A549 treated with ZK216348 at 1 μM for 4 hours (cell line): ENCODE measurements at places on chromosomes 4 and X. TPM values are rescaled to one million over a fixed set of nuclear protein-coding genes. Genes with fewer than 3 reads are reported as not detected.

PNCK gene
- total RNA-seq: 0.29 to 0.48 TPM (median 0.36 TPM) in 3 of 5 replicates, not detected in the others

NEIL3 gene
- total RNA-seq: 9.8 to 12.1 TPM (median 10.9 TPM) in 5 replicates

RIPPLY1 gene
- not detected in 5 replicates for total RNA-seq

HMGB3 gene
- total RNA-seq: 122 to 224 TPM (median 130 TPM) in 5 replicates

H2BW2 gene
- total RNA-seq: not detected in 5 replicates

DAPP1 gene
- not detected in 5 replicates for total RNA-seq

C4orf50 gene
- total RNA-seq: not detected in 5 replicates

ADH4 gene
- total RNA-seq: not detected in 5 replicates

CFAP99 gene
- total RNA-seq: 0.19 to 0.51 TPM in 2 of 5 replicates, not detected in the others

DCUN1D4 gene
- 14.3 to 26.2 TPM (median 18.9 TPM) in 5 replicates for total RNA-seq

SLC39A8 gene
- 7.0 to 10.8 TPM (median 10.1 TPM) in 5 replicates for total RNA-seq

CFP gene
- 0.14 to 0.83 TPM (median 0.72 TPM) in 5 replicates for total RNA-seq

CCDC160 gene
- not detected in 5 replicates for total RNA-seq

RTL5 gene
- total RNA-seq: 1.9 to 3.2 TPM (median 2.8 TPM) in 5 replicates

IL9R gene
- 0.07 to 0.36 TPM (median 0.20 TPM) in 3 of 5 replicates, not detected in the others for total RNA-seq

FMR1NB gene
- total RNA-seq: not detected in 5 replicates

LRPAP1 gene
- total RNA-seq: 103 to 138 TPM (median 129 TPM) in 5 replicates

SLC25A43 gene
- total RNA-seq: 23.9 to 35.9 TPM (median 31.8 TPM) in 5 replicates

PAGE2B gene
- total RNA-seq: not detected in 5 replicates

BCORL1 gene
- total RNA-seq: 7.3 to 13.1 TPM (median 9.6 TPM) in 5 replicates

DNAAF6 gene
- not detected in 5 replicates for total RNA-seq

RNF212 gene
- 1.5 to 2.5 TPM (median 1.7 TPM) in 5 replicates for total RNA-seq

WAS gene
- total RNA-seq: 0.13 to 0.52 TPM (median 0.19 TPM) in 4 of 5 replicates, not detected in the other

ZNF674 gene
- 2.6 to 3.6 TPM (median 2.9 TPM) in 5 replicates for total RNA-seq

CFAP299 gene
- not detected in 5 replicates for total RNA-seq

C1QTNF7 gene
- total RNA-seq: not detected in 5 replicates

ZDHHC15 gene
- total RNA-seq: not detected in 5 replicates

CD99L2 gene
- 48.3 to 55.9 TPM (median 50.7 TPM) in 5 replicates for total RNA-seq

SNCA gene
- 0.20 to 0.74 TPM (median 0.39 TPM) in 3 of 5 replicates, not detected in the others for total RNA-seq

TCEAL1 gene
- 29.9 to 53.9 TPM (median 36.2 TPM) in 5 replicates for total RNA-seq

LDOC1 gene
- total RNA-seq: 69.6 to 106 TPM (median 99.9 TPM) in 5 replicates

NAT8L gene
- 6.2 to 15.6 TPM (median 15.4 TPM) in 5 replicates for total RNA-seq

LRP2BP gene
- 0.05 to 0.28 TPM (median 0.17 TPM) in 4 of 5 replicates, not detected in the other for total RNA-seq

PDZD4 gene
- total RNA-seq: 2.9 to 4.8 TPM (median 3.6 TPM) in 5 replicates

IQCM gene
- total RNA-seq: not detected in 5 replicates

LIN54 gene
- 5.1 to 8.2 TPM (median 7.7 TPM) in 5 replicates for total RNA-seq

TCEAL2 gene
- total RNA-seq: not detected in 5 replicates

AASDH gene
- total RNA-seq: 2.8 to 4.0 TPM (median 3.0 TPM) in 5 replicates

GPR50 gene
- total RNA-seq: 0.12 to 0.26 TPM (median 0.13 TPM) in 4 of 5 replicates, not detected in the other

CDX4 gene
- total RNA-seq: not detected in 5 replicates

TEX13C gene
- not detected in 5 replicates for total RNA-seq

OTC gene
- total RNA-seq: not detected in 5 replicates

ATRX gene
- 15.1 to 23.0 TPM (median 19.5 TPM) in 5 replicates for total RNA-seq

SAGE1 gene
- 0.05 TPM in 1 of 5 replicates, not detected in the others for total RNA-seq
